ENCODE measurements at places on chromosomes 13 and 19.

DNA sequence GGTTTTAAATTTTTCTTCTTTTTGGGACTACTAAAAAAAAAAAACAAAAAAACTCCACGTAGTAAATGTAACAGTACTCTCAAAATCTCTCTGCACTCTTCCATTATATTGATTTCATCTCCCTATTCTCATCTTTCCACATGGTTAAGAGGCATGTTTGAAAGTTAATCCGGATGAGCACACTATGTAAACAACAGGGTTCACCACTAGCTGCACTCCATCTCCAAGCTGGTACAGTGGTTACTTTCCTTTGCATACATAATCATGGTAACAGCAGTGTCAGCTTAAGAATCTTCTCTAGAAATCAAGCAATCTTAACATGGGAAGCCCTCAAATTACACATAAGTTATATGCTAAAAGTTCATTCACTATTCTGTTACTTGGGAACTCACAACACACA is 92.6 kb downstream of the MIPEP start:
- no peak for DNase-seq

DNA sequence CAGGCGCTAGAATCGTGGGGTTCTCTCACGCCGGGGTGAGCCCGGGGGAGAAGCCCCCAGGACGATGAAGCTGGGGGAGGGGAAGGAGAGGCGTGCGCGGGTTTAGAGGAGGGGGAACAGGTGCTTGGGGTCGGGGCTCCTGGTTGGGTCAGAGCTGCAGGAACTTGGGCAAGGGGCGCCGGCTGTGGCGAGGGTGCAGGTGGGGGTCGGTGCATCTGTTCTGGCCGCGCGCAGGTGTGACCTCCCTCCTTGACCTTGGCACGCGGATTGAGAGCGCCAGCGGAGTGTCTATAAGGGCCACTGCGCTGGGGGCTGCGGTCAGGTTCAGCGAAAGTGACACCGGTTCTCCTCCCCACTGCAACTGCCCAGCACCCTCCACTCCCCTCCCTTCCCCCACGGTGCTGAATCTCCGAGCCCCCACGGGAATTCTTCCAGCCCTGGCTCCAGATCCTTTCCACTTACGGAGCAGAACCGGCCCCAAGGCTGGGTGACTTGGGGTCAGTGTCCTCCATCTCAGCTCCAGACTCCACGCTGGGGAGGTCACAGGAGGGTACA is 618 bp downstream of the TMEM38A start:
- DNase-seq = no peak

- no peak for DNase-seq
Observed at GRCh38 chr19:5823579-5824281, 15.8 kb downstream of the FUT6 start.

DNA sequence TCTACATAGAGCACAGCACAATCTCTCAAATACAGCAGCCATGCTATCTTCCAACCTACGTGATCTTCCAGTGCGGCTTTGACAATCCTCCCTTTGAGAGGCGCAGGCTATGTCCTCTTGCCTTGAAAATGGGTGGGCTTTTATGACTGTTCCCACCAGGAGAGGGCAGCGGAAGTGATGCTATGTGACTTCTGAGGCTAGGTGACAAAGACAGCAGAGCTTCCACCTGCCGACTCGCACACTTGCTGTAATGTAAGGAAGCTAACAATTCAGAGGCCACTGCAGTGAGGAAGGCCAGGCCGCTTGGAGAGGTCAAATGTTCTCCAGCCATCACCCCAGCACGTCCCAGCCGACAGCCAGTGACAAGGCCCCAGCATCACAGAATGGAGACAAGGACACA is 65.8 kb downstream of the MRPL57 start:
- DNase-seq = no peak

DNA sequence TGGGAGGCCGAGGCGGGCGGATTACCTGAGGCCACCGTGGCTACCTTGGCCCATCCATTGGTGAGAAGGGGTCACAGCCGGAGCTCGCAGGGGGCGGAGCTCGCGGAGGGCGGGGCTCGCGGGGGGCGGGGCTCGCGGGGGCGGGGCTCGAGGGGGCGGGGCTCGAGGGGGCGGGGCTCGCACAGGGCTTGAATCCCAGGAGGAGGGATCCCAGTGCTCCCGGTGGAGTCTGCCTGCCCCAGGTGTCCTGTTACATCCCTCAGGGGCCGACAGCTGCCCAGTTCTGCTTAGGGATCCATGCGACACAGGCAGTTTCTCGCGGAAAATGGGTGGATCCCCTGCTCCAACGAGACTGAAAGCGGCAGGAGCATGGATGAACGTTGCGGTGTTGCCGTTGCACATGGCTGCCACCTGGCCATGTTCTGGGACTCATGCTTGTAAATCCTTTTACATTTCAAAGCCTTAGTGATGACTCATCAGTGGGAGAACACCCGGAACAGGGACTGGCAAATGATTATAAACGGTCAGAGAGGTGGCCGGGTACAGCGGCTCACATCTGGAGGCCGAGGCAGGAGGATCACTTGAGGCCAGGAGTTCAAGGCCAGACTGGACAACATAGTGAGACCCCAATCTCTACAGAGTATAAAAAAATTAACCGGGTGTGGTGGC is 25.1 kb downstream of the TMPRSS9 start:
- no peak for DNase-seq

GRCh38 chr19:11273989-11274388 is 11.7 kb upstream of the DOCK6 start:
- no peak for DNase-seq

DNA sequence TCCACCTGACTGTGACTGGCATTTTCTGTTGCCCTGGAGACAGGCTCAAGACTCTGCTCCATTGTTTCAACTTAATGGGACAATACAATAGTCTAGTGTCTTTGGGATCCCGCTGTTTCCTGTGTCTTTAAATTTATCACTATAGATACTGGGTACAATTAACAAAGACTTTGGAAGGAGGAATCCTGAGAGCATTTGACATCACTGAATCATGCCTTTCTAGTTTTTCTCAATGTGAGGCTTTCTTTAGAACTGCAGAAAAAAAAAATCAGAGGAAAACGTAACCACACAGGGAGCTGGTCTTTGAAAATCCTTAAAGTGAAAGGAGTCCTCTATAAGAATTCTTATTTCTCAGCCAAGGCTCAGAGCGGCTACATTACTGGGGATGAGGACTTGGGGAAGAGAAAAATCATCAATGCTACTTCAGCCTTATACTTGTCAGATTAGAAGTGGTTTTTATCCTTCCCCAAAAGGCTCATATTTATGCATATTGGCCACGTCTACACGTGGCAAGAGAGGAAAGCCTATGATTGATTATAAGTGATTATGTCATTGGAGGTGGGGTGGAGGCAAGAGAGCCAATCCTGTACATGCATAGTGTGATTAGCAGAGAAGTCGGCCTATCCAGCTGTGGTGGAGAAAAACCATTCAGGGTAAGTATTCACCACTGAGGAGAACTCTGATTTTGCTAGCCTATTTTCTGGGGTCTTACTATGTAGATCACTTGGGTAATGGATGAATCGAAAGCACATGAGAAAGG is 34.4 kb upstream of the UBL3 start:
- DNase-seq = no peak

- no peak for DNase-seq
Observed at GRCh38 chr19:54660964-54661363, 1.8 kb upstream of the LILRB4 start.

DNA sequence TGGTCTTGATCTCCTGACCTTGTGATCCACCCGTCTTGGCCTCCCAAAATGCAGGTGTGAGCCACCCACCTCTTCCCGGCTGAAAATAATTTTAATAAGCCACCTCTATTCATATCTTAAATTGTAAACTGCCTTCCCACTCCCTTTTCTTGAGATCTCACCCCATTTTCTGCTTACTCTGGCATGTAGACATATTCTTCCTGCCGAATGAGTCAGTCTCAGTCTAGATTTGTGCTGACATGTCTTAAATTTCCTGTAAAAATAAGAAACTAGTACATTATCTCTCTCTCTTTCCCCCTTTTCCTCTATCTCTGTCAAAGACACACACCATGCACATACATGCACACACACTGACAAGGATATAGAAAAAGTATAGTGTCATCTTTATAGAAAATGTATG is 60.9 kb downstream of the THSD1 start:
- no peak for DNase-seq

DNA sequence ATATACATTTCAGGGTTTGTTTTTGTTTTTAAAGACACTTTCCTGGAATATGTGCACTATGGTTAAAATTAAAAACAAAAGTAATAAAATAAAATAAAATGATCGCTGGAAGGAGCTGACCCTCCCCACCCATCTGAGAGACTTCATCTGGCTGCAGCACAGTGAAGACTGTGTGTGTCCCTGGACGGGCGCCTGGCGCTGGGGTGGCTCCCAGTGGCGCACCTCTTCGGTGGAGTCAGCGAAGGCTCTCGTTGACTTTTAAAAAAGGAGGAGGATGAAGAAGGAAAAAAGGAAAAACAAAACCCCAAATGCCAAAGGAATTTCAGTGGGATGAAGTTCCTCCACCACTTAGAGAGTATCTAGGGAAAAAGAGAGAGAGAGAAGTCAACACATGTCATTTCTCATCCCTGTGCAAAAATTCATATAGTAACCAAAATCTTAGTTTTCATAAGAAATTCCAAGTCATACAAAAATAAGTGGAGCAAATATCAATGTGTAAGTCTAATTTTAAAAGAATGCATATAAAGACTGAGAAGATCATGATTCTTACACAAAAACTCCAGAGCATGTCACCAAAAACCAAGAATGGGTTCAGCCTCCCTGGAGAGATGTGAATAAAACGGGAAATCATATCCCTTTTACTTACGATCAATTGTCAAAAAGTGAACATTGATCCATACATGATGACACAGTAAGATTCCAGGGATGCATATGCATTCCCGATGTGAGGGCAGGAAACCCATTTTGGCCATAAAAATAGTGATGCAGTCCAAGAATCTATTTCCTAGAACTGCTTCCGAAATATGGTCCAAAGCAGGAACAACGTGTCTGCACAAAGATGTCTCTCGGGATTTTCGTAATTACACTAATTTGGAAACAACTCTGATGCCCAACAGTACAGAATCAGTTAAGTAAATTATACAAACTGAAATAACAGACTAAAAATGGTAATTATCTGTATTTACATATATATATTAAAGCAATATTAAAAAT is 123.8 kb downstream of the STK24 start:
- no peak for DNase-seq

- no peak for DNase-seq
Observed at GRCh38 chr19:4676955-4677731, 7.0 kb upstream of the MYDGF start.

DNA sequence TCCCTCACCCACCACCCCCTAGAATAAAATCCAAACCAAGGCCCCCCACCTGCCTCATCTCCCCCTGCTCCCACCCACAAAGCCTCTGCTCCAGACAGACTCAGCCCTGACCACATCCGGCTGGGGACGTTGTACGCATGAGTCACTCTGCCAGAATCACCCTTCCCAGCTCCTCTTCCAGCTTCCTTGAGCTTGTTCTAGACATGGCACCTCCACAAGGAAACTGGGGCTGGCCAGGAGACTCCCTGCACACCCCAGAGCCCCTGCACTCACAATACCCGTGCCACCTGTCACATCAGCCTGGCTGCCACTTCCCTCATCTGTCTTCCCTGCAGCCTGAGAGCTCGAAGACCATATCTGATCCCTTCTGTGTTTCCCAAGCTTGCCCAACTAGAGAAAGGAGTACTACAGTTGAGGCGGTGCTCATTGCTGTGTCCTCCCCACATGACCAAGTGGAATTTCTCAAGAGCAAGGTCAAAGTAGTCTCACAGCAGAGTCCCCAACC is 9.7 kb downstream of the DEDD2 start:
- no peak for DNase-seq
